ENCODE measurements at places on chromosomes 12 and 14.

GRCh38 chr14:104099096-104100041 lies 13.9 kb downstream of the ASPG start:
- no peak for DNase-seq

- no peak for DNase-seq
Observed at GRCh38 chr14:41062826-41063225, 543.9 kb upstream of the LRFN5 start.

GRCh38 chr12:110020956-110021355 lies 21.7 kb downstream of the ANKRD13A start:
- DNase-seq: no peak

- no peak for DNase-seq
Observed at GRCh38 chr14:62118461-62118860, 356.2 kb downstream of the SNAPC1 start.

- DNase-seq: no peak
Observed at GRCh38 chr12:13562915-13563742, 366.6 kb downstream of the EMP1 start.

Data from Panc1 (cell line).